Thyroid gland (tissue), 4 donors: ENCODE measurements at places on chromosomes 11 and 22.
A peak's percentile ranks its signal among the peaks of the same experiment; 100 is the strongest.

GRCh38 chr22:43993072-43993760 lies 30.9 kb upstream of the PARVB start:
- DNase-seq: peak; percentile 51

- peak; percentile 62 for DNase-seq
These were observed 10.6 kb downstream of the SLC6A5 start for GRCh38 chr11:20609727-20610707.

DNA sequence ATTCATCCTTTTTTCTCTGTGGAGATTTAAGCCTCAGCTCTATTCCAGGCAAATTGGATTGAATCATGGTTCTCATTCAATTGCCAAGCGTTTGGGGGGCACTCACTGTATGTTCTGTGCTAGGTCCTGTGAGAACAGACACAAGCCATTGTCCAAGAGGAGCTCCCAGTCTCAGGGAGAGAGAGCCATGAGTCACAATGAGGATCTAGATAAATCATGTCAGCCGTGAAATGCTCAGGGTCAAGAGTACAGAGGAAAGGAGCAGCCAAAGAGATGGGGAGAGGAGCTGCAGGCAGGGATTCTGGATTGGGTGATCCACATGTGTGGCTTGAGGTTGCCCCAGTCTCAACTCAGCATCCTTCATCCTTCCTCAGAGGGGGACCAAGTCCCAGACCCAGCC lies 93.6 kb downstream of the FEZ1 start:
- DNase-seq: no peak

DNA sequence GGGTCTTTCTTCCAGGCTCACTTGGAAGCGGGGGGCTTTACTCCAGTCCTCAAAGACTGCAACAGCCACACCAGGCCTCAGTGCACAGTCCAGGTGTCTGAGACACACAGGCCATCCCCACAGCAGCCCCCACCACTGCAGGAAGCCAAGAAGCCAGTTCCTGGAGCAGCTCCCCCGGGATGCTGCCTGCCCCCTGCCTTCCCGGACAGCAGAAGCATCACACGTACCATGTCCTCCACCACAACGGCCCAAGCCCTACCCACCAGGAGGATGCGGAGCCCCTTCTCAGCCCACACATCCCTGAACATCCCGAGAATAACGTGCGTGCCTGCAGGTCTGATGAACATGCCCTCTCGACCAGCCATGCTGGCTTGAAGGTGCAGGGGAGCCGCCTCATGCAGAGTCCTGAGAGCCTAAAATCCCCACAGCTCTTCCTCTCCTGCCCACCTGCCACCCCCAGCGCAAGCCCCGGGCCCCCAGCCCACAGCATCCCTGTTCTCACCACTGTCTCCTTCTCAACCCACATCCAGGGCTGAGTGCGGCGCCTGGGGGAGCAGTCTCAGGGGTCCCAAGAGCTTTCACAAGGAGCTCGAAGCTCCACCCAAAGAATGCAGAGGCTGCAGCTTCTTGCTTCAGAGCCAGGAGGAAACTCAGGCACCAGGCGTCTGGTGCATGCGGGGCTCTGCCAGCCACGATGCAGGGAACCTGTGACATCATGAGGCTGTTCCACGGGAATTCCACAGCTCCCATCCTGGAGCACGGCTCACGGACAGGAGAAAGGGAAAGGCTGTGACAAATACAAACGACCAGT lies 209.6 kb downstream of the BRD1 start:
- DNase-seq: no peak

DNA sequence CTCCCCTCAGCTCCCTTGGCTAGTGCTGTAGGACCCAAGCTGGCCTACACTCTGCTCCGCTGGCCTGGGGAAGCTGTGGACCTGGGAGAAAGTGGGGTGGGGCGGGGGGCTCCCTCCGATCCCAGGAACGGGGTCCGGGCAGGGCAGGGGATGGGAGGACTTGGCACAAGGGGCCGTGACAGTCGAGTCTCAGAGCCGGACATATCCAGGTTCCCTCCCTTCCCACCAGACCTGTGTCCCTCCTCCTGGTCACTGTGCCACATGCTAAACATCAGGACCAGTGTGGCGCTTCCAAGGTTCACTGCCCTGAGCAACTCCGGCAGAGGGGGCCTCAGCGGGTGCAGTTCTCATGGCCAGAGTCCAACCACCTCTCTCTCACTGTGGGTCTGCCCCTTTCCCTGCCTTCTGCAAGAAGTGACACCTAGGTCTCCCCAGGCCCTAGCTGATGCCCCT lies 2.0 kb downstream of the DUSP8 start:
- no peak for DNase-seq

DNA sequence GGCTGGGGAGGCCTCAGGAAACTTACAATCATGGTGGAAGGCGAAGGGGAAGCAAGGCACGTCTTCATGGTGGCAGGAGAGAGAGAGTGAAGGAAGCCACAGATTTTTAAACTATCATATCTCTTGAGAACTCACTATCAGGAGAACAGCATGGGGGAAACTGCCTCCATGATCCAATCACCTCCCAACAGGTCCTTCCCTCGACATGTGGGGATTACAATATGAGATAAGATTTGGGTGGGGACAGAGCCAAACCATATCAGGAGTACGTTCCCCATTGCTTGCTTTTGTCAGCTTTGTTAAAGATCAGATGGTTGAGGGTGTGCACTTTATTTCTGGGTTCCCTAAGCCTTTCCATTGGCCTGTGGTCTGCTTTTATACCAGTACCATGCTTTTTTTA lies 53.7 kb upstream of the E2F8 start:
- no peak for DNase-seq

- DNase-seq: no peak
These were observed 424.4 kb upstream of the LARGE1 start for GRCh38 chr22:34344702-34345101.

DNA sequence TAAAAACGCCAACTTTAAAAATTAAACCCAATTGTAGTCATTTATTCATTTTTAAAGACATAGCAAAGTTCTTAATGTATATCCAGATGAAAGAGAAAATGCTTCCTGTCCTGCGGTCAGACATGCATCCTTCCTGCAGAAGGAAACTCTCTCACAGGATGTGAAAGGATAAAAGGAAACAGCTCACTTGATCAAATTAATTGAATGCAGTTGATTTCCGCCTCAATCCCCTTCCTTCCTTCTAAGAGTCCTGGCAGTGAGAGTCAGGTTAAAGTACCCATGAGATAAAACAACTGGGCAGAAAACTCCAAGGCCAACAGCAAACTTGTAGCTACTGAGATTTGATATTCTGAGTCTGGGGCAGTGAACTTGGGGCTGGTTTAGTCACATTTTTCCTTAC lies 38.5 kb downstream of the CWC15 start:
- DNase-seq: no peak

DNA sequence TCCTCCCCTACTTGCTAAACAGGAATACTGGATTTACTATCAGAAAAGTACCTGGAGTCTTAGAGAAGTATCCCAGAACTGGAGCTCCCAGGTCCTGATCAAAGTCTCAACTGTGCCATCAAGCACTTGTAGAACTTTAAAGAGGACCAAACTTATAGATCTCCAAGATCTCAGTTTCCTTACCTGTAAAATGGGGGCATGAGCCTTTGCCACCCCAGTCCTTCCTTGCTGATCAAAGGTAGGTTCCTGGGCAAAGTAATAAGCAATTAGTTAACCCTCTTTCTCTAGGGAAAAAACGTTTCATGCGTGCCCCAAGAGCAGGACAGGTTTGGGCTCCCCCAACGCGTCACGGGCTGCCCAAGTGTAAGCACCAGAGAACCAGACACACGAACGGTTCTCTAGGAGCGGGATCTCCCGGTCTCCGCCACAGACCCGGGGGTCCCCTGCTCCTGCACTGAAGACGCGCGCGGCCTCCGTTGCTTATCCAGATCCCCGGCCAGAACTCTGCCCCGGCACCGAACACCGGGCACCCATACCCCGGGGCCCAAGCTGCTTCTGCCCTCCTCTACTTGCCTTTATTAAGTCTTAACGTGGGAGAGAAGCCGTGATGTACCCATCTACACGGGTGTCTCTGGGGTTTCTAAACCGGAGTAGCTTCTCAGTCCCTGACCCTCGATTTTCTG lies 505 bp downstream of the ZNF214 start:
- peak; percentile 32 for DNase-seq

- no peak for DNase-seq
These were observed 37.8 kb upstream of the CELSR1 start for GRCh38 chr22:46574993-46575910.

DNA sequence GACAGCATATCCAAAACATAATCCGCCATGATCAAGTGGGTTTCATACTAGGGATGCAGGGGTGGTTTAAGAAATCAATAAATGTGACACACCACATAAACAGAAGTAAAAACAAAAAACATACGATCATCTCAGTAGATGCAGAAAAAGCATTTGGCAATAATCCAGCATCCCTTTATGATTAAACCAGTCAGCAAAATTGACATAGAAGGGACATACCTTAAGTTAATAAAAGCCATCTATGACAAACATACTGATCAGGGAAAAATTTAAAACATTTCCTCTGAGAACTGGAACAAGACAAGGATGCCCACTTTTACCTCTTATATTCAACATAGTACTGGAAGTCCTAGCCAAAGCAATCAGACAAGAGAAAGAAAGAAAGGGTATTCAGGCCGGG lies 49.6 kb downstream of the GAS2 start:
- DNase-seq: no peak

DNA sequence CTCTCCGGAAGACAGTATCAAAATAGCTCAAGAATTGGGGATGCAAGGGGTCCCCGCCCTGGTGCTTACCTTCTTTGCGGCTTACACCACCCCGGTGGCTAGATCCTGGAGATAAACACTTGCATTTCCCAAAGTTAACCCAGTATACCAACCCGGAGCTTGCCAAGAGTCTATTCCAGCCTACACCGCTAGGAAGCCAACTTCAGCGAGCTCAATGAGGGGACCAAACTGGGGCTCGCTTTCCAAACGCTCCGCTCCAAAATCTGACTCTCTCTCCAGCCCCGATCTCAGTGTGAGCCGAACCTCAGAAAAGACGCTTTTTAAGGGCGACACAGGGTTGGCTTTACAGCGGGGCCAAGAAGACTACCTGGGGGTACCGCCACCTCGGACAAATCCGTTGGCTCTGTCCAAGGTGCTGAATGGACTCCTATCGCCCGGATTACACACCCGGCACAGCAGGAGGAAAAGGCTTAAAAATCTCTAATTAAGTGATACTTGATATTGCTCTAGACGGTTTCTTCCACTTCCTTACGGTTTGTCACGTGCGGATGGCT lies 20.1 kb upstream of the BDNF start:
- peak; percentile 39 for DNase-seq

DNA sequence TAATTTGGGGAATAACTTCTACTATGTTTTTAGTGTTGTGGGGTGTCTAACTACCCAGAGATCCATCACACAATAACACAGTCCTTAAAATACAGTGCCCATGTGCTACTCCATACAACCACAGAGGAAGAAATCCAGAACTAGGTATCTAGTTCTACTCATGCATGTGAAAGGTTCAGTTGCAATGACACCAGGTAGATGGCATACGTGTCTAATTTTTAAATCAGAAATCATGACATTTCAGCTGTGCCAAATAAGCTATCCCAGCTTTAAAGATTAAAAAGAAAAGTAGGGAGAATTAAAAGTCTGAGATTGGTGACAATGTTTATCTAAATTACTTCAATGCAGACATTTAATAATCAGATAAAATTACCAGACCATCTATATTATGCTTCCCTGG lies 122.2 kb downstream of the CD44 start:
- no peak for DNase-seq

- DNase-seq: peak; percentile 89
These were observed 191.0 kb downstream of the NAV2 start for GRCh38 chr11:19903620-19904069.

GRCh38 chr22:49869086-49869830 lies 15.6 kb downstream of the ZBED4 start:
- no peak for DNase-seq

- no peak for DNase-seq
These were observed 2.1 kb upstream of the PIK3C2A start for GRCh38 chr11:17209939-17210245.

DNA sequence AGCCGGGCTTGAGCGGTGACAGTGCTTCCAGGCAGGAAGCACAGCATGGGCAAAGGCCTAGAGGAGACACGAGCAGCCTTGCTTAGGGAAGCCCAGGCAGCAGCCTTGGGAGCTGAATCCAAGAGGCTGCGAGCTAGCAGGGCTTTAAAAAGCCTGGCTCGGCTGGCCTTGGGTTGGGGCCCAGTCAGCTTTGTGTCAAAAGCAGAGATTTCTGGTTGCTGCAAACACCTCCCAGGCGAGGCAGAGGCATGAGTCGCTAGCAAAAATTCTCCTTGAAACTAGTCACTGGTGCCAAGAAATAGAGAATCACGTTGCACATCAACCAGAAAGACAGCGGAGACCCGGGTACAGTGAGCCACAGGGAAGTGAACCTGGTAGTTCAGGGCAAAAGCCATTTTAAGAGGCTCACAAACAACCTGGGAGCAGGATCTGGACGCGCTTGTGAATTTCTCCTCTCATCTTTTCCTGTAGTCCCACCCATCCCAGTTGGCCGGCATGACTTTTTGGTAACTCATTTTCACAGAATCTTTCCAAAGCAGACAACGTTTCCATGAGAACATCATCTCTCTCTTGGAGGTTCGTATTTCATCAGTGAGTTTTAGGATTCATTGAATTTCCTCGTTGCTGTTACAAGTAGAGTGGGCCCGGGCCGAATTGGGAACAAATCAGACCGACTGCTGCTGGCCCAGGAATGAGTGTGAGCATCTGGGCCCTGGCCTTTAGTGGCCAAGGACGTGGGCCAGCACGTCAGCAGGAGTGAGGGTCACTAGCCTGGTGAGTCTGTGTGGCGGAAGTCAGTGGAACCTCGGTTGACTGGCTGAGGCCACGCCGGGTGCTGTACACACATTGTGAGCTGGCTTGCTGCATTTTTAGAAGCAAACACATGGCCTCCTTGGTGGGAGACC lies 16.4 kb upstream of the FGF4 start:
- peak; percentile 7 for DNase-seq

DNA sequence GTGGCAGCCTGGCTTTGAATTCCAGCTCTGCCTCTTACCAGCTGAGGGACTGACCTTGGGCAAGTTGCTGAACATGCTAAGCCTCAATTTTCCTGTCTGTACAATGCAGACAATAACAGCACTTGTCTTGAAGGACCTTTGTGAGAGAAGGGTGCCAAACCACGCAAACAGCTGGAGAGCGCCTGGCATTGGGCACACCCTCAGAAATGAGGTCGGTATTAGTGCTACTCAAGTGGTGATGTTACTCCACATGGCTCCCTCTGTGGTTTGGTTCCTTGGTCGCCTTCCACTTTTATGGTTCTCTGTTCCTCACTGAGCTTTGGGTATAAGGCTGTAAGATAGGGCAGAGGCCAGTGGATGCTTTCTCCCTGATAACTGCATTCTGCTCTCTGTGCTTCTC lies 8.2 kb downstream of the UBASH3B start:
- no peak for DNase-seq

GRCh38 chr11:129328756-129329155 lies 46.9 kb upstream of the BARX2 start:
- no peak for DNase-seq

GRCh38 chr11:133065847-133066485 lies 466.3 kb downstream of the OPCML start:
- DNase-seq: no peak

DNA sequence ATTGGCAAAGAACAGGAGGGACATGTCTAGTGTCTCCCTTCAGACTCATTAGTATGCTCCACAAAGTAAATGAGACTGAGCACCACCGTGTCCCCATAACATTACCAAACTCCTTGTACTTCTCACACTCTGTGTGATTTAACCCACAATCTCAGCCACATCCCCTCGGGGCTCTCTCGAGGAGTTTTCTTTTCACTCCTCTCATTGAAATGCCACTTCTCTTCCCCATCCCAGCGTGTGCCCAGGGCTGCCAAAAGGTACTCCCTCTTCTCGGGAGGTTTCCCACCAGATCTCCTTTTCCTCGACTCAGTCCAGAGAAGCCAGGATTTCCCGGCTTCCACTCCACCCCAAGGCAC lies 1.1 kb downstream of the RBFOX2 start:
- DNase-seq: peak; percentile 19

GRCh38 chr11:23413057-23413456 lies 552.8 kb upstream of the CCDC179 start:
- no peak for DNase-seq
